ENCODE measurements at places on chromosomes 1 and 21. TPM values are rescaled to one million over a fixed set of nuclear protein-coding genes. Genes with fewer than 3 reads are reported as not detected.

- DNase-seq = no peak
Measured at GRCh38 chr1:246274186-246274585, 232.9 kb downstream of the SMYD3 start.

DNA sequence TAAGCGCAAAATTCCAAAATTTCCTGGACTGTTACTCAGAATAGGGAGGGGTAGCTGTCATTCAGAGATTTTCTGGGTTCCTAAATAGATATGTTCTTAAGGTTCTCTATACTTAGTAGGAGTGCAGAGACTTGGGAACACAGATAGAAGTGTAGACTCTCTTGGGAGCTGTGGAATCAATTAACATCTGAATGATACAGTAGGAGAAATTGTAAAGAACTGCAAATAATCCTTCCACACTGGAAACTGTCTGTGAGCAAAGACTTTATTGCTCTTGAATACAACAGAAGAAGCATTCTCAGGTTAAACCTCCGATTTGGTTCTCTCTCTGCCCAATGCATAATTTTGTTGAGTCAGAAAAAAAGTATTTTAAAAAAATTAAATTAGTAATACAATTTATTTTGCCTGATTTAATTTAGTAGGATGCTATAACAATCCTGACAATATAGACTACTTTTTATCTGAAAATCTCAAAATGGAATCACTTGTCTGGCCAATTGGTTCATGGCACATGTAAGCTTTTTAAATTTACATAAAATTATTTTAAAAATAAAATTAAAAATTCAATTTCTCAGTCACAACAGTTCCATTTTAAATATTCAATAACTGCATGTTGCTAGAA is 1754.3 kb downstream of the PLA2G4A start:
- DNase-seq = no peak

DNA sequence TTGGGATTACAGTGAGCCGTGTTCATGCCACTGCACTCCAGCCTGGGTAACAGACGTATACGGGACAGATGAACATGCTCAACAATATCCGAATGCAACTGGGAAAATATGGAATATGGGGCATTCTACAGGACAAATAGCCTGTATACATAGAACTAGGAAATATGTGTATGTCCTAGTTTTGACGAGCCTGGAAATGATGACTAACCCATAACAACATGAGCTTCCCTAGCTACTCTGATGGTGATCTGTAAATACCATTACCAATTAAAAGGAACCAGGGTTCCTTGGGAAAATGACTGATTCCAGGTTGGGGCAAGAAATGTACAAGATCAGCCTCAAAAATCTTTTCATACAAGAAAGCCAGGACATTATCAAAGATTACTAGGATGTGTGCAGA is 42.8 kb upstream of the ARTN start:
- DNase-seq = no peak

GLRX2 gene
- 15.2 TPM for polyA plus RNA-seq

- no peak for DNase-seq
Measured at GRCh38 chr1:30307182-30307581, 416.2 kb downstream of the MATN1 start.

CIART gene
- polyA plus RNA-seq = 0.36 TPM
